ENCODE measurements at places on chromosomes 3 and 15.

GRCh38 chr15:54987881-54988280, 208.9 kb downstream of the RSL24D1 start:
- no peak for DNase-seq

GRCh38 chr3:38978729-38979128, 73.0 kb downstream of the SCN11A start:
- DNase-seq, result no peak

DNA sequence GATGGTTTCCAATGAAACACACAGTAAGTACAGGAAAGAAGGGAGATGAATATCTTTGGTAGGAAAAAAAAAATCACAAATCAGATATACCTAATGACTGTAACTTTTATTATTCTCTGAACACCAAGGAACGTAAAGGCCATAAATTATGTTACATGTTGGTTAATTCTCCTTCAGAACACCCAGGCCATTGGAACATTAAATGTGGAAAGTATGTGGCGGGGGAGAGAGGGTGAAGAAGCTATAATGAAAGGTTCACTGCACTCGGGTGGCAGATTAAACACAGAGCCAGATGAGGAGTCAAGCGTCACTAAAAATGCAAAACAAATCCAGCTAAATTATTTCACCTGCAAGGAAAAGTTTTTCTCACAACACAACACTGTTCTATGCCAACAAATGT, 193.8 kb downstream of the FHIT start:
- DNase-seq, result peak; percentile 27

DNA sequence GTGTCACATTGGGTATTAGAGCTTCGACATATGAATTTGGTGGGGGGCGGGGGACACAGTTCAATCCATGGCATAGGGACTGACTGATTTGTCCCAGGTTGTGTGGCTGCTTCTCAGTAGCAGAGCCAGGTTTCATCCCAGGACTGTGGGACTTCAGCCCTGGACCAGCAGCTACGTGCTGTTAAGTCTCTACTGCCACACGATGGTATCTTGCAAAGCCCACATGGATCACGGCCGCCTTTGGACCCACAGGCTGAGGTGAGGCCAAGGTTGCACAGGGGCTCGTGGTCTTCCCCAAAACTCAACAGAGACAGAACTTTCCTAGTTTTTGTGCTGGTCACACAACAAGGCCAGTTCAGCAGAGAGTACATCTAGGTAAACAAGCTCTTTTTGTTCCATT, 97.4 kb downstream of the LRRK1 start:
- no peak for DNase-seq

- DNase-seq, result no peak
These were observed 41.1 kb upstream of the NANOGP8 start for GRCh38 chr15:35126236-35126635.

GRCh38 chr15:68303560-68304436, 26.3 kb downstream of the FEM1B start:
- DNase-seq, result no peak

GRCh38 chr3:195900436-195901355, 7.7 kb downstream of the TNK2 start:
- DNase-seq, result no peak

GRCh38 chr3:197491923-197492664, 63.7 kb downstream of the BDH1 start:
- no peak for DNase-seq

DNA sequence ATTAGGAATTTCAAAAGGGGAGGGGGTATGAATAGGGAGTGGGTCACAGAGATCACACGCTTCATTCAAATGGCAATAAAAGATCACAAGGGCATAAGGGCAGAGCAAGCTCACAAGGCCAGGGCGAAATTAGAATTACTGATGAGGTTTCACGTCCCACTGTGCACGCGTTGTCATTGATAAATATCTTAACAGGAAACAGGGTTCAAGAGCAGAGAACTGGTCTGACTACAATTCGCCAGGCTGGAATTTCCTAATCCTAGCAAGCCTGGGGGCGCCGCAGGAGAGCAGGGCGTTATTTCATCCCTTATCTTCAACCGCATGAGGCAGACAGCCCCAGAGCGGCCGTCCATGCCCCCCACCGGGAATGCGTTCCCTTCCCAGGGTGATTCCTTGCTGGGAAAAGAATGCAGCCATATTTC, 18.1 kb upstream of the SMCO1 start:
- no peak for DNase-seq

GRCh38 chr15:90750186-90750585, 33.0 kb downstream of the BLM start:
- no peak for DNase-seq

- no peak for DNase-seq
These were observed 530.6 kb upstream of the IL12A start for GRCh38 chr3:159458010-159458409.

DNA sequence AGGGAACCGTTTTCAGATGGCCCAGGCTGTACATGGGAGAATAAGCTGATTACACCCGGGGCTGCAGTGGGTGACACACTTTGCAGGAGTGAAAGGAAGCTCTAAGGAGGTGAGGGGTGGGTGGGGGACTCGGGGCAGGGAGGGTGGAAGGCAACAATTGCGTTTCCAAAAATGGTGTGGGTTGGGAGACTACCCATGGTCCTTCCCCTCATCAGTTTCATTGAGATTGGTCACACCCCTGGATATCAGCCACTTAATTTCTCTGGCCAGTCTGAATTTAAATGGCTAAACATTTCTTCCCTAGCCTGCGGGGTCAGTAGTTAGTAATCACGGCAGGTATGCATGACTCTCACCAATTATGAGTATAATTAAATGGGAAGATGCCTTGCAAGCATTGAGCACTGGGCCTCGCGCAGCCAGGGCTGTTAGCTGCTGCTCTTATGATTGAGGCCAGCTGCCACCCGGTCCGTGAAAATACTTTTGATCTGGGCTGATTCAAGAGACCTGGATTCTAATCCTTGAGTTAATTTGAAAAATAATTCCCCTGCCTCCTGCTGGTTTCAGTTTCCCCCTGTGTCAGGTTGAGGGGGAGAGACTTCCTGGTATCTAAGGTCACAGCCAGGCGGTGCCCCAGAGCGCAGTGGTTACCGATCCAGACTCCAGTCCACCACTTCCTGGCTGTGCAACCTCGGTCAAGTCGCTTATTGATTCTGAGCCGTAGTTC, 23.3 kb downstream of the SLC6A6 start:
- no peak for DNase-seq

DNA sequence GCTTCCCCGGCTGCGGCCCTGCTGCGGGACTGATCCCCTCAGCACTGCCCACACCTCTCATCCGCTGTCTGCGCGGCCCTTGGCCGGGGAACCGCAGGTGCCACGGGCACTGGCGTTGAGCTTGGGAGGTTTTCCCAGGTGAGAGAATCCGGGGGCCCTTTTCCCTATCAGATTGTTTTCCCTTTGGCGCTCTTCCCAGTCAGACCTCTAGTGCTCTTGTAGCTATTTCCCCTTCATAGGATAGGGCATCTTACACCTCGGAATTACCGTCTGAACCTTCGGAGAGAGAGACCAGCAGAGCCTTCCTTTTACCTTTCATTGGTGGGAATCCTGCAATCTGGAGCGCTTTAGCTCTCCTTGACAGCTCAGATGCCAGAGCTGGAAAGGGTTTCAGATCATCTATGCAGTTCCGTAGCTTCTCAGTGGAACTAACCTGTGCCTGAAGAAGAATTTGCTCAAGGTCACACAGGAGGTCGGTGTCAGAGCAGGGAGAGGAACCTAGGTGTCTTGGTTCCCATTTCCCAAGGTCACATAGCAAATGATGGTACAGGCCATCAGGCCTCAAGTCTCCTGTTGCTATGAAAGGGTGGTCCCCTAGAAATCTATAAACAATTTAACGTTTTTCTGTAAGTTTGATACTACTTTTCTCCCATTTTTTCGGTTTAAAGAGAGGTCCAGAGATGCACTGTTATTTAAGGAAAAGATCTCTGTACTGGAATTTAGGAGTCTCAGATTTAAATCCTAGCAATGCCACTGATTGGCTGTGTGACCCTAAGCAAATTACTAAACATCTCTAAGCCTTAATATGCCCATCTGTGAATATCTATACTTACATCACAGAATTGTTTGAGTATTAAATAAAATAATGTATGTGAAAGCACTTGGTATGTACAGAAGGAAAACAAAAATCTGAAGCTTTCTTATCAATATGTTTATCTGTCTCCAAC, 916 bp downstream of the IDH3A start:
- no peak for DNase-seq
